Stimulated activated CD8-positive, alpha-beta memory T cell treated with anti-CD3 and anti-CD28 coated beads, Interleukin-2, amount 100 ng/mL, for 1 hour (primary cell): ENCODE measurements at places on chromosomes 16 and 17.

GRCh38 chr16:77873066-77873465 lies 84.7 kb downstream of the VAT1L start:
- no peak for DNase-seq

GRCh38 chr16:28607116-28607623 lies 2.7 kb downstream of the SULT1A1 start:
- no peak for DNase-seq

GRCh38 chr16:85546585-85547447 lies 66.3 kb upstream of the GSE1 start:
- DNase-seq, result no peak

- DNase-seq, result no peak
Measured at GRCh38 chr17:51643702-51644490, 383.6 kb downstream of the UTP18 start.

- no peak for DNase-seq
Measured at GRCh38 chr17:50661795-50662391, 27.2 kb downstream of the ABCC3 start.

DNA sequence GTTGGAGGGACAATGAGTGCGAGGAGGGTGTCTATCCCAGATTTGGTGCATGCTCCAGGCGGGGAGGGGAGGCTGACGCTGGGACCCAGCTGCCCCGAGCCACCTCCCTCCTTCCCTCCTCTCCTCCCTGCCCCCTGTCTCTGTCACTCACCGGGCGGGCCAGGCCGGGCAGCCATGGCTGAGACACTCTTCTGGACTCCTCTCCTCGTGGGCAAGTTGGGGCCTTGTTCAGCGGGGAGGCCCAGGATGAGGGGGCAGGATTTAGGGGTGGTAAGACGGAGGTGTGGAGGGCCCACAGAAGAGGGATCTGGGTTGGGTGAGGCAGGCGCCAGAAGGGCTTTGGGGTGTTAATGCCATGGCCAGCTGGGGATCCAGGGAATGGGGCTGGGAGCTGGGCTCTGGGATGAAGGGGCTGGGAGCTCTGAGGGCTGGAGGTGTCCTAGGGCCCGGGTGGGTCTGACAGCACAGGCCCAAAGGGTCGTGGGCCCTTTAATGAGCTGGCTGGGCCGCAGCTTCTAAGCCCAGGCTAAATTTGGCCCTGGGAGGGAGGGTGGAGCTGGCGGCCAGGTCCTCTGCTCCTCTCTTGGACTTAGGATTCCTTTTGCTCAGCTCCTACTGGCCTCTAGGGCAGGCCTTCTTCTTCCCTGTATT lies at the start of gene SGCA:
Gene SGCA, plus strand, starts transcription at position 139 of the 651 bp plus-strand sequence. Its CDS starts 36 bp downstream, at position 175.
- DNase-seq, result no peak

GRCh38 chr17:57399690-57400089 lies 143.4 kb downstream of the MSI2 start:
- DNase-seq, result no peak

GRCh38 chr17:73706428-73706827 lies 62.2 kb upstream of the SDK2 start:
- DNase-seq, result no peak

DNA sequence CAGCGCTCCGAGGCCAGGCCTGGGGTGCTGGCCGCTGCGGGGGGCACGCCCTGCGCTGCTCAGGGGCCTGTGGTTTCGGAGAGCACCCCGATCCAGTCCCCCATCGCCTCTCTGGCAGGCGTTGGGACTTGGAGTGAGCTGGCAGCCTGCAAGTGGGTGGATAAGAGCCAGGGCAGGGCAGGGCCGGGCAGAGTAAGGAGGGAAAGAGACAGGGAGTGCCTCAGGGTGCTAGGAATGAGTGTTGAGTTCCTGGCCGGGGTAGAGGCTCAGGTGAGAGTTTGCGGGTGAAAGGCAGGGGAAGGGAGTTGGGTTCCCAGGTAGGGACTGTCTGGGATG lies 1.3 kb downstream of the CDH13 start:
- DNase-seq, result no peak

- no peak for DNase-seq
Measured at GRCh38 chr16:63614429-63614828, 1507.4 kb downstream of the CDH11 start.

DNA sequence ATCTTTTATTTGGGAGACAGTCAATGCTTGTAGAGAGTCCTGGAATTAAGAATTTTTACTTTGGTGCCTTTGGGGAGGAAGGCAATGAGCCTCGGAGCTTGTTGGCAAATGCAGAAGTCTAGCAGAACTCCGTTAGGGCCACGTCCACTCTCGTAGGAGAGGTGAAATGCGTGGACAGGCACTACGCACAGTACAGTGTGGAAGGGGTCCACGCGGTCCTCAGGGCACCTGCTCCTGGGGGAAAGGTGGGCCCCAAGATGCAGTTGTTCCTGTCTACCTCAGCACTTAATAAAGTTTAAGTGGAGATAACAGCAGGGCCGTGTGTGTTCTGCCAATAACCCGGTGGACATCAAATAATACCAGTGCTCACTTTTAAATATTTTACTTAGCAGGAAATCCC lies 1.8 kb downstream of the RAB11FIP3 start:
- no peak for DNase-seq

DNA sequence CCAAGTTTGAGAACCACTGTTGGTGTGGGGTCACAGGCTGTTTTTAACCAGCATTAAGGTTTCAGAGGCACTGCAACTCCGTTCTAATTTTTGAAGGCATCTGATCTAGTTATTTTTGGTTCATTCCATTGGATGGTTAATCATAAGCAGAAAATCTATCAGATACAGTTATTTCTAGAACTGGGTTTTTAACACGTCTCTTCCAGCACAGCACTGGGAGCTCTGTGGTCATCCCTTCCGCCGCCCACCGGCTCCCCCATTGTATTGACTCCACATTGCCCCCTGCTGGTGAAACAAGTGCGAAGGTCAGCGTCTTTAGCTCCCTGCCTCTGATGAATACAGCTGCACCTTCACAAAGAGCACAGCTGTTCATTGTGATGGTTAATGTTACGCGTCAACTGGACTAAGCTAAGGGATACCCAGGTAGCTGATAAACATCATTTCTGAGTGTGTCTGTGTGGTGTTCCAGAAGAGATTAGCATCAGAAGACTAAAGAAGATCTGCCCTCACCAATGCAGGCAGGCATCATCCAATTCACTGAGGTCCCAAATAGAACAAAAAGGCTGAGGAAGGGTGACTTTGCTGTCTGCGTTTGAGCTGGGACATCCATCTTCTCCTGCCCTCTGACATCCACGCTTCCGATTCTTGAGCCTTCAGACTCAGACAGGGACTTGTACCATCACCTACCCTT lies 8.5 kb downstream of the CCL18 start:
- peak; percentile 41 for DNase-seq

DNA sequence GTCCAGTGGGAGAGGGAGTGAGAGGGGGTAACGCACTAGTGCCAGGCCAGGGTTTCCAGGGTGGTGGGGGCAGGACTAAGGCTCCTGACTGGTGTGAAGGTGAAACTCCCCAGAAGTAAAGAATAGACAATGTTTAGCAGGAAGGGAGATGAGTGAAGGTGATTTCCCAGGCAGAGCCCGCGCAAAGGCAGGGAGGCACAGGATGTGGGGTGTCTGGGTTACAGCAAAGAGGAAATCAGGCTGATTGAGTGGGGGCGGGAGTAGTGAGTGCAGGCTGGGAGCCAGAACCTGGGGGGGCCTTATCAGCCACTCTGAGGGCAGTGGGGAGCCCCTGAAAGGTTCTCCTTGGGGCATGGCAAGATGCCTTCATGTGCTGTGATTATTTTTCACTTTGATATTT lies 167.5 kb downstream of the UTP18 start:
- peak; percentile 31 for DNase-seq

DNA sequence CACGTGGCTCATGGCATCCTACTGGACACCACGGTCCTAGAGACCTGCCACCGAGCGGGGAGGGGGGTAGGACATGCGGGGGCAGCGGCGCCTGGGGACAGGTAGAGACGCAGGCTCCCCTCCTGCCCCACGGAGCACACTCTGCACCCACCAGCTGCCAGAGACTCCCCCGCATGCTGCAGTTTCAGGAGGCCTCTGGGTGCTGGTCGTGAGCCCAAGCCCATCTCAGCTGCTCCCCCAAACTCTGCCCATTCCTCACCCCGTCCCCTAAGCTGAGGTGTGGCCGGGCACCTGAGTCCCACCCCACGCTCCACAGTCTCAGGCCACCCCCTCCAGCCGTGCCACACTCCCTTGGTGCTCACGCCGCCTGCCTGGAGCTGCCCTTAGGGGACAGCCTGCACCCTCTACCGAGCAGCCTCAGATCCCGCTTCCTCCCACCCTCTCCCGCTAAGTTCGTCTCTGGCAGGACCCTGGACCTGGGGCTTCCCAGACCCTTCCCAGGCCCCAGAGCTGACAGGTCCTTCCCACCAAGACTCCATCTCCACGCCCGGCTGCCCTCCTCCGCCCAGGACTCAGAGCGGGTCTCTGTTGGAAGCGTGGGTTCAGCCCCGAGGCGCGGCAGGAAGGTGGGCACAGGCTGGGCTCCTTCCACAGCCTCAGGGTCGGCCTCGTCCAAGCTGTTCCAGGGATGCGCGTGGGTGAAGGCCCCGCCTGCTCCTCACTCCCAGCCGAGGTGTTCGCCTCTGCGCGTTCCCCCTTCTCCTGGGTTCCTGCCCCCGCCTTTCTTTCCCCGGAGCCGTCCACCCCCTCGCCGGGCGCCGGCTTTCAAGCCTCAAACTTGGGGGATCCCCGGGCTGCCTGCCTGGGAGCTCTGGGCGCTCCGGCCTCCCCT lies 1.3 kb downstream of the RAB40B start:
- no peak for DNase-seq

GRCh38 chr17:36807496-36808179 lies 129.6 kb upstream of the LHX1 start:
- no peak for DNase-seq

- DNase-seq, result no peak
Measured at GRCh38 chr16:72956124-72957064, 91.5 kb downstream of the ZFHX3 start.

GRCh38 chr16:63563819-63564505 lies 1527.7 kb upstream of the CDH8 start:
- DNase-seq, result no peak

- peak; percentile 40 for DNase-seq
Measured at GRCh38 chr17:75827308-75828075, 16.7 kb downstream of the UNC13D start.

- DNase-seq, result no peak
Measured at GRCh38 chr16:14050291-14051027, 20.7 kb upstream of the MRTFB start.

DNA sequence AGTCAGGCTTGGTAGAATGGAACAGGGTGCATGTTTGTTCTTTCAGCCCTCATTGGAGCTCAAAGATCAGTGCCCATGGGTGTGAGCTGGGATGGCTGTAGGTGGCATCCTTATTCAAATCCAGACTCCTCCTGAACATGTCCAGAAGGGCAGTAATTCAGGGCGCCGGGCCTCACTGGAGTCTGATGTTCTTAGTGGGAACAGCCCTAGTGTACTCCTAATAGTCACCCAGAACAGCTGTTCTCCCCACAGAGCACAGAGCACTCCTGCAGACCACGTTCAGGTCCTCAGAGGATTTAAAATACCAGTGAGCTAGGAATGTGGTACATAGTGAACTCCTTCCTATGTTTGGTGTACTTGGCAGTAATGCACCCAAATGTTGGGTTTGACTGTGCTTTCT lies 96.2 kb downstream of the BANP start:
- no peak for DNase-seq

DNA sequence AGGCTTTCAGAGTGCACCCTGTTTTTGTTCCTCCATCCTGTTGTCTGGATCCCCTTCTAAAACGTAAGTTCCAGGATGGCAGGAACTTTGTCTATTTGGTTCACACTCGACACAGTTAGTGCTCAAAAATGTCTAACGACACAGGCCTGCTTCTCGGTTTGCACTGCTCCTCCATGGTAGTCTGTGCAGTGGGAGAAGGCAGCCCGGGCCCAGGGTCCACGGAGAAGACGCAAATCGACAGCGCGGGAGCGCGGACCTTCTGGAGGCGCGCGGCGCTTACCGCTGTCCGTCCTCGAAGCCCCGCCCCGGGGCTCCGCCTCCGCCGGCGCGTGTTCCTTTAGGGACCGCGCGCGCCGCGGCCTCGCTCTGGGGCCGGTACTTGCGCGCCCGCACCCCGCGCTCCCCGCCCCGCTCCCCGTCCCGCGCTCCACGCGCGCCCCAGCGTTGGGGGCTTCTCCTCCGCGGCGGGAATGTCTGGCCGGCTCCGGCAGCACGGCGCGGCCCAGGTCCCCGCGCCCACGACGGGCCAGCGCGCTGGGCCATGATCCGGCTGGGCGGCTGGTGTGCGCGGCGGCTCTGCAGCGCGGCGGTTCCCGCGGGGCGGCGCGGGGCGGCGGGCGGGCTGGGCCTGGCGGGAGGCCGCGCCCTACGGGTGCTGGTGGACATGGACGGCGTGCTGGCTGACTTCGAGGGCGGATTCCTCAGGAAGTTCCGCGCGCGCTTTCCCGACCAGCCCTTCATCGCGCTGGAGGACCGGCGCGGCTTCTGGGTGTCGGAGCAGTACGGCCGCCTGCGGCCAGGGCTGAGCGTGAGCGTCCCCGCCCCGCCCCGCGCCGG lies at the start of gene NT5M:
Gene NT5M, plus strand, starts transcription at position 364 of the 837 bp plus-strand sequence. Its CDS starts 178 bp downstream, at position 542.
- DNase-seq, result peak; percentile 31

DNA sequence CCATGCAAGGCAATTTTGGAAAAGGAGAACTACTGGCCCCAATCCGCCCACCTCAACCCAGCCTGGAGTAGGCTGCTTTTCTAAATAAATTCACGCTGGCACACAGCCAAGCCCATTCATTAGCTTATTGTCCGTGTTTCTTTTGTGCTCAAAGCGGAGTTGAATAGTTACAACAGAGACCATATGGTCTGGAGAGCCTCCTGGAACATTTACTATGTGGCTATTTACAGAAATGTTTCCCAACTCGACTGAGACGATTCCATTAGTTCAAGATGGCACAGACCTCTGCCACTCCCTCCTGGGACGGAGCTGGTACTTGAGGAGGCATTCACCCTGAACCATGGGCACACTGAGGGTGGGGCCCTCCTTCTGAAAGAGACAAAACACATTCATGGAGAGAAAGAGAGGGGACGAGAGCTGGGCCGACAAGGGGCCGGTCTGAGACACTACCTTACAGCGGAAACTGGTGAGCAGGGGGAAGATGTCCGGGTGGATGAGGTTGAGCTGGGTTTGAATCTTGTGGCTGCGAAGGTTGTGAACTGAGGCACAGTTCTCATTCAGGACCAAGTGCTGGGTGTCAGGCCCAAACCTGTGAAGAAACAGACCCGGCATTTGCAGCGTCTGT lies 15.7 kb downstream of the ELAC2 start:
- DNase-seq, result no peak

- DNase-seq, result no peak
Measured at GRCh38 chr17:45022655-45023339, 28.6 kb downstream of the DCAKD start.

- DNase-seq, result peak; percentile 38
Measured at GRCh38 chr17:9239793-9240658, 218.7 kb downstream of the NTN1 start.

GRCh38 chr17:12287953-12288352 lies 267.3 kb downstream of the MAP2K4 start:
- no peak for DNase-seq

- no peak for DNase-seq
Measured at GRCh38 chr16:86755571-86756006, 177.2 kb downstream of the FOXL1 start.

DNA sequence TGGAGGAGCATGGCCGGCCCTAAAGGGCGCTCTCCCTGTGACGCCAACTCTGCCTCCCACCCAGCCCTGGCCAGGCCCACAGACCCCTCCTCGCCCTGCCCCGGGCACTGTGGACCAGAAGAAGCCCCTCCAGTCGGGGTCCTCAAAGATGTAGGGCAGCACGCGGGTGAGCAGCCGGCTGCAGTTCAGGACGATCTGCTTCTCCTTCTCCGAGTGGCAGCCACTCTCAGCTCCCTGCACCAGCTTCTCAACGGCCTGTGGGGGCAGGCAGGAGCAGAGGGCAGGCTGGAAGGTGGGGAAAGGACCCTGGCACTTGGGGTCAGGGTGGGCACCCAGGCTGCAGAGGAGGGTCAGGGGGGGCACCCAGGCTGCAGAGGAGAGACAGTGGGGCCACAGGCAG lies 8.9 kb downstream of the HID1 start:
- no peak for DNase-seq
